ENCODE measurements at places on chromosomes 7 and 10. TPM values are rescaled to one million over a fixed set of nuclear protein-coding genes. Genes with fewer than 3 reads are reported as not detected.

The ITIH5 gene
- total RNA-seq = 8.6 TPM

The OPN4 gene
- total RNA-seq = not detected

The FAM241B gene
- total RNA-seq = 0.66 TPM

The ADAM22 gene
- total RNA-seq = 3.6 TPM

The DNAJB9 gene
- 26.0 TPM for total RNA-seq

The TCF7L2 gene
- total RNA-seq = 9.1 TPM

The OR6B1 gene
- total RNA-seq = not detected

The SLC18A3 gene
- not detected for total RNA-seq

The ADIRF gene
- 113 TPM for total RNA-seq

The CEP55 gene
- not detected for total RNA-seq

The NUTM2D gene
- total RNA-seq = 6.5 TPM

The RNF148 gene
- total RNA-seq = 4.9 TPM

The ADAP1 gene
- total RNA-seq = 19.7 TPM

The HSPA14 gene
- total RNA-seq = 6.6 TPM

The CASP7 gene
- total RNA-seq = 11.2 TPM

The AMPH gene
- total RNA-seq = 14.2 TPM

The PRSS37 gene
- total RNA-seq = not detected

The RSPH10B gene
- total RNA-seq = not detected

The GRM8 gene
- total RNA-seq = 2.3 TPM

The AKR1C4 gene
- not detected for total RNA-seq

The HOXA7 gene
- total RNA-seq = 0.66 TPM

The CNPY1 gene
- not detected for total RNA-seq

The TAC1 gene
- total RNA-seq = not detected

Data from body of pancreas (tissue), 4 donors.